ENCODE measurements at places on chromosomes 6 and 20.

DNA sequence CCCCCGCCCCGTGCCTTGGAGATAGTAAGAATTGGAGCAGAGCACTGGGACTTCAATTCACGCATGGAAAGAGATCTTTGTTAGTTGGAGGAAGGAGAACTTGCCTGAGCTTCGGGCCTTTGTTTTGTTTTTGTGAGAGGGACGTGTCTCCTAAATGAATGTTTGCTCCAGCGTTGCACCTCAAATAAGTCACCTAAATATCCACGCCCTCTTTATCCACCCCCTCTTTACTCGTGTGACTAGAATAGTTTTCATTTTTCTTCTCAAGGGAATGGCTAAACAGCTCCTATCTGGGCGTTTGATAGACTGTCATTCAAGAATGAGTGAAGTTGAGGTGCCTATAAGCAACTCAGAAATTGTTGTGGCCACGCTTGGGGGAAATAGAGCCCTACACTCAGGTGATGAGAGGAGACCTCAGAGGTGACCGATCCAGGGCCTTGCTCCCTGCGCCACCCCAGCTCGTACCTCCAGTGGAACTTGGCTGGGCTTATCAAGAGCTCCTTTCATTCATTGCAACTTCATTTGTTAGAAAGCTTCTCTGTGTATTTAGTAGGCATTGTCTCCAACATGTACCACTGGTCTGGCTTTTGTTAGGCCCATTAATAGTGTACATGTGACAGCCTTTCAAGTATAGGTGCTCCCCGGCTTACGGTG lies 861 bp downstream of the PCMTD2 start:
- DNase-seq: no peak

GRCh38 chr6:41545247-41545702 lies 906 bp upstream of the FOXP4 start:
- no peak for DNase-seq

DNA sequence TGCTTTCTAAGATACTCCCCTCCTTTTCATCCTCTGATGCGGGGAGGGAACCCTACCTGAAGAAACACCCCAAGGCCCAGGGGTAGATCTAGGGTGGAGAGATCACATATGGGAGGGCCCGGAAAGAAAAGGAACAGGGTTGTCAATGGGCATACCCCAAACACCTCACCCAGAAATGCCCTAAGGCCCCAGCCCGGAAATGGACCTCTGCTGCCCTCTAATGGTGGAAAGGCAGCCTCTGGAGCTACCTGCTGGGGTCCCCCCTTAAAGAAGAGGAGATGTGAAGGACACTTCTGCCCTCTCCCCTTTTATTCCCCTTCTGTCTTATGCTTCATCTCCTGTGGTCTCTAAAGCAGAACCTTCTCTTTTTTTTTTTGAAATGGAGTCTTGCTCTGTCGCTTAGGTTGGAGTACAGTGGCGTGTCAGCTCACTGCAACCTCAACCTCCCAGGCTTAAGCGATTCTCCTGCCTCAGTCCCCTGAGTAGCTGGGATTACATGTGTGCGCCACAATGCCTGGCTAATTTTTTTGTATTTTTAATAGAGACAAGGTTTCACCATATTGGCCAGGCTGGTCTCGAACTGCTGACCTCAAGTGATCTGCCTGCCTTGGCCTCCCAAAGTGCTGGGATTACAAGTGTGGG lies 458 bp upstream of the ARMC12 start:
- peak; percentile 38 for DNase-seq

DNA sequence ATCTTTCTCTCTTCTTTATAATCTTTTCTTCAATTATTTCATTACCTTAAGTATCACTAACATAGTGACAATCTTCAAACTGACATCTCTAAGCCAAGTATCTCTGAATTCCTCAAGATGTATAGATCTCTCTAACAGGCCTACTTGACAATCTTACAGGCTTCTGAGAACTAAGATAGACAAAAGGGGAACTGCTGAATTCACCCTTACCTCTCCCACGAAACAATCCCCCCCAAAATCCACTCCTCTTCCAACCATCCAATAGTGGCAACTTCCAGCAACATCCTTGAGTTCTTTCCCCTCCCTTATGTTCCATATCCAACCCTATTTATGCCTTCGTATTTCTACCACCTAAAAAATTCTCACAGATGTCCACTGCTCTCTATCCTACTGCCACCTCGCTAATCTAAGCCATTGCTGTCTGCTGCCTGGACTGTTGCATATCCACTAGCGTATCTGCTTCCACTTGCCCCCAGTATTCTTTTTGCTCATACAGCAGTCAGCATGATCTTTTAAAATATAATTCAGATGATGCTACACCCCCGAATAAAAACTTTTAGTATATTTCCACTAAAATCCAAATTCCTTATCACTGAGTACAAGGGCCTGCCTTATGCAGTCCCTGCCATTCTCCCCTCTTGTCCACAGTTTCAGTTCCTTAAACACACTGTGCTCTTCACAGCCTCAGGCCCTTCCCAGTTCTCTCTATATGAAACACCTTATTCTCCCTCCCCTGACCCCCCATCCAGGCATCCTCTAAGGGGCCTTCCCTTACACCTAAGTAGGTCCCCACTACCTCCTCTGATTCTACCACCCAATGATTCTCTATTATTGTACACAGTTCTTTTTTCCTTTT lies 8.0 kb downstream of the REPS1 start:
- DNase-seq: no peak

DNA sequence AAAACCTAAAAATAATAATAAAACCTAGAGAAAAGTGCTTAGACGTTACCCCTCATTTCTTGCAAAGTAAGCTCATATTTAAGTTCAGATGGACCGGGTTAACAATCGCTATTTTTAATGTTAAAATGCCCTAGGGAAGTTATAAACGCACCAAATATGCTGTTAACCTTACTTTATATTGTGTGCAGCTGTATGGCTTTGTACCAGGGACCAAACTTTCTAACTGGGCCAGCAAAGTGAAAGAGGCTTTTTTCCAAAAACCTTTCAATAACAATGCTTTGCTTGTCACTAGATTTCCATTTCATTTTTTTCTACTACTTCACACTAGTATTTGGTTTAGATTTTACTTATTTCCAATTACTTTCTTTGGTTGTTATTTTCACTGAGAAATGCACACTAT lies 248.5 kb downstream of the FOXC1 start:
- no peak for DNase-seq

DNA sequence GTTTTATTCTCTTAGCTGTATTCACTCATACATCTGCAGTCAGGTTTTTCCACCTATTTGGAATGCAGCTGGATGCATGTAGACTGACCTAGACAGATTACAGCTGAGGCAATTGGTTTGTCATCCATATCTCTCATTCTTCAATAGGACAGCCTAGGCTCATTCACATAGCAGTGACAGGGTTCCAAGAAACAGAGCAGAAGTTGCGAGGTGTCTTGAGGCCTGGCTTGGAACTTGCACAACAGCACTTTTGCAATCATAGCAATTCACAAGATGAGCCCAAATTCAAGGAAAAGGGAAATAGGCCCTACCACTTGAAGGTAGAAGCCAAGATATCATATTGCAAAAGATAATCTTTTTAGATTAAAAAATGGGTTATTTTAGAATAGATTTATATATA lies 508.9 kb upstream of the JAG1 start:
- no peak for DNase-seq

All from brain microvascular endothelial cell (primary cell).